ENCODE measurements at places on chromosomes 7 and 10. TPM values are rescaled to one million over a fixed set of nuclear protein-coding genes. Genes with fewer than 3 reads are reported as not detected.

The SGCE gene
- 87.5 TPM for total RNA-seq

The MLXIPL gene
- not detected for total RNA-seq

The EEF1AKMT2 gene
- total RNA-seq: 13.4 TPM

The HECW1 gene
- total RNA-seq: not detected

DNA sequence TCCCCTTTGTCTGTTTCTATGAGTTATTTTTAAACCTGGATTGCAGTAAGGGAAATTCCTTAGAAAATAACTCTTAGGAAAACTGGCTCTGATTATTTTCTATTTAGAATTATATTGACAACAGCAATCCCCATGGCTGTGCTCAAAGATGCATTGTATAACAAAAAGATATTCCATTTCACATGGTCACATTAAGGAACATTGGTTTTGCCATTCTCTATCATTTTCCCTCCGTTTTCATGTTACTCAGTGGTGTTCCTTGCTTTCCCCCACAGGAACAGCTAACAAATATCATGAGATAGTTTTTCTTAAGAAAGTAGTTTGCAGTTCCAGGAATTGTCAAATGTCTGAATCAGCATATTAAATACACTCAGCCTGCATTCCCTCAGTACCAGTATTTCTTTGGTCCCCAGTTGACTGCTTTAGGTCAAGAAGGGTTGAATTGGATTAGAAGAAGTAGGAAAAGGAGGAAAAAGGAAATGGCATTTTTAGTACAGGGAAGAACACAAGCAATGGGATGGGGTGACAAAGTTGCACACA, 436.7 kb downstream of the TNS3 start:
- DNase-seq: no peak

- no peak for DNase-seq
Observed at GRCh38 chr10:123229927-123230630, 75.9 kb downstream of the BUB3 start.

DNA sequence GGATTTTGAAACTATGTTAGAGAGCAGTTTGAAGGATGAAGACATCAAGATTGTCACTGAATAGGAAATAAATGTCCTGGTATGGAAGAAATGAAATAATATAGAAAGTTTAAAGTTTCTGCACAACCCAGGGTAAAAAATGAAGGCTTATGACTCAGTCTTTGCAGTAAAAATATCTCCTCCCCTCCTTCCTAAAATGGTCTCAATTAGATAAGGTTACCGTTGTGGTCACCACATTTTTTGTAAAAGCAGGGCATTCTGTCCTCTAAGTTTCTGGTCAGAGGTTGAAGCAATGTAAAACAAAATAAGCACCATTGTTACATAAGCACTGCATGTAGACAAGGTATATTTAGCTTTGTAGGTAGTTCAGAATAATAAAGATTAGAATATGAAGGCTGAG, 403.5 kb downstream of the SUGCT start:
- DNase-seq: no peak

- DNase-seq: no peak
Observed at GRCh38 chr10:125214283-125214570, 53.9 kb upstream of the CTBP2 start.

DNA sequence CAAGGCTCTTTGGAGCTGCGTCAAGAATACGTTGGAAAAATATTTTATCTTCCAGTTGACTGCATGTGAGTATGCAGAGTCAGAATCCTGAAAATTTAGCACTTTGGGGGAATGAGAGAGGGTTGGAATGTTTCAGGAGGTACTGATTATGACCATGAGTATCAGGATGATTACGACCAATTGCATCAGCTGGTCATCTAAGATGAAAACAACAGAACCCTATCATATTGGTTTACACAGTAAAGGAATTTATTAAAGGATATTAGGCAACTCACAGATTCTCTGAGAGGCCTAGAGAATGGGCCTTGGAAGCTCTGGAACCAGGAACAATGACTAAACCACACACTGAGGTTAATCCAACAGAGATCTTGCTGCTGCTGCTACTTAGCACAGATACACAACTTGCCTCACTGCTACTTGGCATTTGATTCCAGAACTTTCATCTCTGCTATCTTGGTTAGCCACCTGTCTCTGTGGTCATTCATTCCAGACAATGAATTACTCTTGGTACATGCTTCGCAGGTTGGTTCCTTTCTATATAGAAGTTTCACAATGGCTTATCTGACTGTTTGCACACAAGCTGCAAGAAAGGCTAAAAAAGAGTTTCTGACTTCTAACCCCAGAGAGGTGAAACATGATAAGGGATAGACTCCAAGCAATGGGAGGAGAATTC, 68.0 kb upstream of the CTTNBP2 start:
- DNase-seq: no peak

- DNase-seq: no peak
Observed at GRCh38 chr7:41870461-41871138, 167.7 kb upstream of the INHBA start.

GRCh38 chr10:44153918-44154670, 230.8 kb downstream of the CXCL12 start:
- no peak for DNase-seq

- no peak for DNase-seq
Observed at GRCh38 chr7:140212100-140212881, 35.5 kb upstream of the KDM7A start.

GRCh38 chr10:49661140-49661856, 18.2 kb upstream of the C10orf53 start:
- no peak for DNase-seq

DNA sequence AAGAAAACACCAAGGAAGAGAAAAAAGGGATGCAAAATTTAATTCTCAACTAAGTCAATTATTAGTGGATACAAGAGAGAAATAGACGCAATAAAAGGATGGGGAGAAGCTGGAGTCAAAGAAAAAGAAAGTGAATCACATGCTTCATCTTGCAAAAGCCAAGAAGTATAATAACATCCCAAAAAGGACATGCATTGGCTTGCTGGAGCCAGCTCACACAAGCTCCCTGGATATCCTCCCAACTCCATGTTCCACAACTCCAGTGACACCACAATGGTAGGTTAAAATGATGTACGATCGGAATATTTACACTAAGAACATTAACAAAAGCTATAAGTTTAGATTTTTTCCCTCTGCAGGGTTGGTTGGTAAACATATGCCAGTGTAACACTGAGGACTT, 72.4 kb downstream of the MACC1 start:
- no peak for DNase-seq

- DNase-seq: no peak
Observed at GRCh38 chr10:21501731-21502347, 23.6 kb downstream of the SKIDA1 start.

DNA sequence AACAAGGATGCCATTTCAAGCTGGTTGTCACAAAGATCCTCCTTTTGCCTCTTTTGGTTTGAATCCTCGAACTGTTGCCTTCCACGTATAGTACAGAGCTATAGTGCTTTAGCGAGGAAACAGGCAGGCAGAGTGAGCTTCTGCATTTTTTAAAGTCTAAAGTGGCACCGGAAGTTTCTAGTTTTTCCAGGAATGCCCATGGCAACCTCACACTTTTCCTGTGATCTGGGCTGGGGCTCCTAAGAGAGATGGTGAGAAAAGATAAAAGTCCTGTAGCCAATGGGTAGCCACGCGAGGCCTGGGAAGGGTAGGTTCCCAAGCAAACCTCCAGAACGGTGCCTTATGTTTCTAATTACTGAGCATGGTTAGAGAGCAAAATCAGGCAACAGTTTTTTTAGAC, 76.7 kb downstream of the CALD1 start:
- DNase-seq: no peak
